ENCODE measurements at places on chromosomes 2 and 18.

- DNase-seq = no peak
Measured at GRCh38 chr2:218555527-218555926, 12.6 kb downstream of the USP37 start.

GRCh38 chr2:31704561-31705212 lies 123.9 kb upstream of the SRD5A2 start:
- no peak for DNase-seq

DNA sequence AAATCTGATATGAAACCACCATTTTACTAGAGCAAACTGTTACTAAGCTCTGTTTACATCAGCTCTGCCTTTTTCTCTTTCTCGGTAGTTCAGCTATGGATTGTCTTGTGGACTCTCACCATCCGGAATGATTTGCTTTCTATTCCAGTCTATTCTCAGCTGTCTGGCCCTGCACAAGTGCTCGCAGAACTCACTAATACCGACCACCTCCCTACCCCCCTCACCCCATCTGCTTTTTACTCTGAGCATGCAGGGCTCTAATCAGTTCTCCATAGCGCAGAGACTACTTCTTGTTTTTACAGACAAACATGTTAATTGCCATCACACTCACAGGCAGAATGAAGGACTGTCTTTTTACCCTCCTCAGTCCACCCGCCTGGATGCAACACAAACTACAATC lies 180.7 kb upstream of the POU3F3 start:
- no peak for DNase-seq

GRCh38 chr2:232573771-232574435 lies 23.4 kb downstream of the EIF4E2 start:
- no peak for DNase-seq

DNA sequence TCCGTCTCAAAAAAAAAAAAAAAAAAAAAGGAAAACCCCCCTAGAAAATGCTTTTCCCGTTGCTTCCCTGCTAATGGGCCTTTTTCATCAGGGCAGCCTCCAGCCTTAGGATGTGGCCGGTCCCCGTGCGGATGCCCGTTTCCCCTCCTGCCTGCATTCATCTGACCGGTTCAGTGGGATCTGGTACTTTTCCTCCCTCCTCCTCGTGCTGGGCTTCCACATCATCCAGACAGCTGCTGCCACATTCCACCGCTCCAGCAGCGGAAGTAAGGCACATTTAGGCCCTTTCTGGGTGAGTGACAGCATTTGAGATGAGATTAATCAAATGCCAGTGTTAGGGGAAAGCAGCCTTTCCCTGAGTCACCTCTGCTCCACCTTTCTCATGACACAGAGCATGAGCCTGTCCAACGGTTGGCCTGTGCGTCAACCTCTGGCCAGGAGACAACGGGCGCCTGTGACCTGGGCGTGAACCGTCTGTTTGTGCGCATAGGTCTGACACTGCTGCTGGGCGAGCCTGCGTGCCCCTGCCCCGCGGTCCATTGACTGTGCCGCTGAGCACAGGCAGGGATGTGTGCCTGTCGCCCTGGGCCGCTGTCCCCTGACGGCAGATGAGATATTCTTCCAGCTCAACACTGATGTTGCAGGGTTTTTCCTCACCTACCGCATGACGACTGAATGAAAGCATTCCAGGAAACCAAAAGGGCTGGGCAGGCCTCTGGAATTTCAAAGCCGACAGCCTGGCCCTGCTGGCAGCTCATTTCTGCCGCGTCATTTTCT lies 174.0 kb downstream of the TGIF1 start:
- DNase-seq = no peak

DNA sequence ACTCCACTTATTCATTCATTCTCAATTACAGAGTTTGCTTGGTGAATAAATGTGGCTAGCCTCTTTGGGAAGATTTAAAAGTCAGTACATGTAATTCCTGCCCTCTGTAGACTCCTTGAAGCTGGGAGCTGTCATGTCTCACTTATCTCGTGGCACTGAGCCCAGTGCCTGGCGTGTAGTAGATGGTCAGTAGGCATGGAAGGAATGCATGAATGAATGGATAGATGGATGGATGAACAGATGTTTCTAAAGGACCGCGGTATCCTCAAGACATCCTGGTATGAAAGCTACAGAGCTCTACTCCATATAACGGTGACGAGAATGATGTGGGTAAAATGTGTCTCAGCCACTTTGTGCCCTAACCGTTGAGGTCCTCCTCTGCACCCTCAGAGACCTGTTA lies 83.0 kb downstream of the MARCO start:
- DNase-seq = no peak

GRCh38 chr18:44988821-44989587 lies 308.3 kb downstream of the SETBP1 start:
- DNase-seq = no peak
